Activated T-cell treated with anti-CD3 and anti-CD28 coated beads for 4 hours (primary cell): ENCODE measurements at places on chromosomes 13 and 19.

GRCh38 chr19:46791944-46792343 lies 3.5 kb upstream of the SLC1A5 start:
- no peak for DNase-seq

- no peak for DNase-seq
Measured at GRCh38 chr13:110430391-110431336, 123.6 kb downstream of the COL4A2 start.

- no peak for DNase-seq
Measured at GRCh38 chr13:52421216-52421615, 15.2 kb upstream of the THSD1 start.

DNA sequence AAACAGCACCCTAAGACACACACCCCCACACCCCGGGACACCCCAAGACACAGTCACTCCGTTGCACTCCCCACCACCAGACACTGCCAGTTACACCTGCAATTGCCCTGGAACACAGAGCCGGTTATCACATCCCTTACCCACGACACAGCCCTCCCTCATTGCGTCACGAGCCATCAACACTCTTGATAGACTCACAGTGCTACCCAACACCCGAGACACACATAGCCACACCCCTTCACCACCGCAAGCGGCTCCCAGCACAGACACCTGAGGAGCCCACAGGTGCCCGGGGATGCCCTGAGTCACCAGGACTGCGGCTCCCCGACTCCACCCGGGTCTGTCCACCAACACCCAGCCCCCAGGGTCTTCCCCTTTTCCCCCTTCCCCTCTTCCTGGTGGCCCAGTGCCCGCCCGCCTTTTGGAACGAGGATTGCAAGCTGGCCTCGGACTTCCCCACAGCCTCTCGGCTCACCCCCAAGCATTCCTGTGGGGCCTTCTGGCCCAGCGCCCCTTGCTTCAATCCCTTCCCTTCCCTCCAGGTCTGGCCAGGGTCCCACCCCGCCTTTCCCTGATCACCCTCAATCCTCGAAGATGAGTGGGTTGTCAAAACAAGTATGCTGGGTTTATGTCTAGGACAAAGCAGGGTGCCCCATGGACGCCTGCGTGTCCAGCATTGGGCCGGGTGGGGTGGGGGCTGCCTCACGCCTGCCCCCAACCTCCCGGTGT lies 1.7 kb upstream of the PTGER1 start:
- no peak for DNase-seq

DNA sequence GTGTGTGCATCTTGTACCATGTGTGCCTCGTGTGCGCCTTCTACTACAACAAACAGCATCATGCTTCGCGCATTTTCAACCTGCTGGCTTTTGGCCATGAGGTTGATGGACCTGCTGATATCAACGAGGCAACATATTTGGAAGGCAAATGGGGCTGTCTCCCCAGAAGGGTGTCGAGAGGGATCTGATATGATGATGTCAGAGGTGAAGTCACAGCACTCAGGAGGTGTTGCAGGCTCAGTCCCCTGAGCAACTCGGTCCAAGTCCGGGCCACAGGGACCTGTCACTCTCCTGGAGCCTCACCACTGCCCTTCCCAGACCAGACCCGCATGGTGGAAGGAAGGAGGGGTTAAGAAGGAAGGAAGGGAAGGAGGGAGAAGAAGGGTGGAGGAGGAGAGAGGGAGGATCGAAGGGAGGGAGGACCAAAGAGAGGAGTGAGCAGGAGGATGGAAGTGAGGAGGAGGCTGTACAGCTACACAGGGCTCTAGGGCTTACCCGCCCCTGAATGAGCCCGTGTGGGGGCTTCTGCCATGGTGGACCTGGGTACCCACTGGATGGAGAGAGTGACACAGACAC lies 6.7 kb upstream of the C13orf46 start:
- DNase-seq = no peak

GRCh38 chr13:111319998-111320911 lies at the start of gene TEX29:
Gene TEX29, plus strand, starts transcription at chr13:111320642. Its CDS starts 249 bp downstream, at chr13:111320891.
- no peak for DNase-seq

- DNase-seq = no peak
Measured at GRCh38 chr13:85974608-85975366, 175.6 kb upstream of the SLITRK6 start.

- no peak for DNase-seq
Measured at GRCh38 chr19:12982648-12983047, 12.6 kb upstream of the NFIX start.

- DNase-seq = no peak
Measured at GRCh38 chr13:31168736-31169135, 7.0 kb upstream of the HSPH1 start.

DNA sequence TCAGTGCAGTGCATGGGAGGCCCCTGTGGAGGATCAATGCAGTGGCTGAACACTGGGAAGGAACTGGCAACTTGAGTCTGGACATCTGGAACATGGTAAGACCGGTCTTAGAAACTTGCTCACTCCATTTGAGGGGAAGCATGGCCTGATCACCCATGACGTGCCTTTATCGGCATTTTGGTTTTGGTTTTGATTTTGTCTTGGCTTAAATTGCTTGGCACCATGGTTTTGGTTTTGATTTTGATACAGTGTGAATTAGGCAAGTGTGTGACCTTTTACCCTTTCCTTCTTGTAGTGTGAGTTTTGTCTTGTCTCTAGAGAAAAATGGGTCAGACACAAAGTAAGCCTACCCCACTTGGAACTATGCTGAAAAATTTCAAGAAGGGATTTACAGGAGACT lies 77.3 kb downstream of the ZNF486 start:
- no peak for DNase-seq

GRCh38 chr13:100039740-100040139 lies 49.2 kb upstream of the PCCA start:
- DNase-seq = no peak

- DNase-seq = no peak
Measured at GRCh38 chr13:36858290-36858689, 39.3 kb downstream of the RFXAP start.

DNA sequence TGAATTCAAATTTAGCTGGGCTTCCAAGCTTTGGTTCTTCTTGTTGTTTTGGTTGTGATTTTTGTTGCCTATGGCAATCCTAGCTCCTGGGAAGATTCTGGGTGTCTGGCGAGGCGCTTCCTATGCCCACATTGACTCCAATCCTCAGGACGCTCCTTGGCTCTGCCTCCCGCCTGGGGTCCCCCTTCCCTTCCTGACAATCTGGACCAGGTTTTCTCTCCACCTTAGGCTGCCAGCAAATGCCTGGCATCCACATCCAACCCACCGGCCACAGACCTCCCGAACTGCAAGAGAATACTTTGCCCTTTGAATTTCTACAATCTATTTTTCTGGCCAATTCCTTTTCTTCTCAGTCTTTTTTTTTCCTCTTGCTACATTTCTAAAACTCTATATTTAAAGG lies 186.9 kb upstream of the UBL3 start:
- no peak for DNase-seq

DNA sequence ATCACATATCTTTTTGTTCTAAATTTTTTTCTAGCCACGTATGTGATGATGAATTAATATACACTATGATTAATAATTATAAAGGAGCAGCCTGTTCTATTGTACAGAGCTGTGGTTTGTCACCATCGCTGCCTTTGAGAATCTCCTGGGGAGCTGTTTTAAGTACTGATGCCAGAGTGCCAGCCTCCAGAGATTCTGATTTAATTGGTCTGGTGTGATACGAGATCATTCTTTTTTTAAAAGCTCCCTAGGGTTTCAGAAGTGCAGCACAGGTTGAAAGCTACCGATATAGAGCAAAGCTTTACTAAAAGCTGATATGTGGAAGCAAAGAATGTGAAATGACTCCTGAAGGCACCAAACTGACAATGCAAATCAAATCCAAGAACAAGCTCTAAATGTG lies 314.7 kb downstream of the ITGBL1 start:
- no peak for DNase-seq

GRCh38 chr13:85709721-85710120 lies 89.5 kb downstream of the SLITRK6 start:
- no peak for DNase-seq

- DNase-seq = no peak
Measured at GRCh38 chr19:39596911-39597310, 5.4 kb upstream of the LGALS13 start.

GRCh38 chr13:50080911-50081678 lies 65.9 kb downstream of the KCNRG start:
- peak; percentile 28 for DNase-seq

GRCh38 chr19:38946229-38947010 lies 15.7 kb downstream of the MRPS12 start:
- no peak for DNase-seq

GRCh38 chr19:40274585-40275544 lies 10.3 kb downstream of the AKT2 start:
- DNase-seq = no peak

- DNase-seq = no peak
Measured at GRCh38 chr19:10670182-10670581, 16.0 kb downstream of the ILF3 start.

GRCh38 chr13:101515504-101515903 lies 63.0 kb downstream of the ITGBL1 start:
- DNase-seq = no peak

DNA sequence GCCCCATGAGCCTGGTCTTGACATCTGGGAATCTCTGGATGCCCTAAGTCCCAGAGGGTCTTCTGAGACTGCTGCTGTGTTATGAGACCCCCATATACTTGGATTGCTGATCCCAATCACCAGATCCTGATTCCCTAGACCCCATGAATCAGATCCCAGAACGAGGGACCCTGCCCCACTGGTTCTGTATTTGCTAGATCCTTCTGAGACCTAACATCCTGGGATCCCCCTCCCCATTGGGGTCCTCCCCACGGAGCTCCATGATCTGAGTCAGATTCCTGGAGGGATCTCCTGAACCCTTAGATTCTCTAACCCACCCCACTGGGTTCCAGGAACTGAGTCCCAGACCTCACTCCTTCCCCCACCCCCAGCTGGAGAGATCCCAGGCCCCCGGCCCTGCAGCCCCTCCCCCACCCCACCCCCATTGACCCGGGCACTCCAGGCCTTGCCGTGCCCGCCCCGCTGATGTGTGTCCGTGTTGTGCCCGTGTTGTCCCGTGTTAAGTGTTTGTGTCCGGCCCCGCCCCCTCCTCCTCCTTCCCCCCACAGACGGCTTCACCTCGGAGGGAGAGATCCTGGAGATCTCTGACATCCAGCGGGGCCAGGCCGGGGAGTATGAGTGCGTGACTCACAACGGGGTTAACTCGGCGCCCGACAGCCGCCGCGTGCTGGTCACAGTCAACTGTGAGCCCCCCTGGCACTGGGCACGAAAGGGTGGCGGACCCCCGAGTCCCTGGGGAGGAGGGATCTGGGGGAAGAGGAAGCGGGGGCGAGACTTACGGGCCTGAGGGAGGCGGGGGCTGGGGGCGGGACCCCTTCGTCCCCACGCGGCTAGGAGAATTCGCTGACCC lies 15.0 kb downstream of the IGLON5 start:
- no peak for DNase-seq

GRCh38 chr19:23558541-23558940 lies 128.5 kb downstream of the ZNF675 start:
- no peak for DNase-seq

DNA sequence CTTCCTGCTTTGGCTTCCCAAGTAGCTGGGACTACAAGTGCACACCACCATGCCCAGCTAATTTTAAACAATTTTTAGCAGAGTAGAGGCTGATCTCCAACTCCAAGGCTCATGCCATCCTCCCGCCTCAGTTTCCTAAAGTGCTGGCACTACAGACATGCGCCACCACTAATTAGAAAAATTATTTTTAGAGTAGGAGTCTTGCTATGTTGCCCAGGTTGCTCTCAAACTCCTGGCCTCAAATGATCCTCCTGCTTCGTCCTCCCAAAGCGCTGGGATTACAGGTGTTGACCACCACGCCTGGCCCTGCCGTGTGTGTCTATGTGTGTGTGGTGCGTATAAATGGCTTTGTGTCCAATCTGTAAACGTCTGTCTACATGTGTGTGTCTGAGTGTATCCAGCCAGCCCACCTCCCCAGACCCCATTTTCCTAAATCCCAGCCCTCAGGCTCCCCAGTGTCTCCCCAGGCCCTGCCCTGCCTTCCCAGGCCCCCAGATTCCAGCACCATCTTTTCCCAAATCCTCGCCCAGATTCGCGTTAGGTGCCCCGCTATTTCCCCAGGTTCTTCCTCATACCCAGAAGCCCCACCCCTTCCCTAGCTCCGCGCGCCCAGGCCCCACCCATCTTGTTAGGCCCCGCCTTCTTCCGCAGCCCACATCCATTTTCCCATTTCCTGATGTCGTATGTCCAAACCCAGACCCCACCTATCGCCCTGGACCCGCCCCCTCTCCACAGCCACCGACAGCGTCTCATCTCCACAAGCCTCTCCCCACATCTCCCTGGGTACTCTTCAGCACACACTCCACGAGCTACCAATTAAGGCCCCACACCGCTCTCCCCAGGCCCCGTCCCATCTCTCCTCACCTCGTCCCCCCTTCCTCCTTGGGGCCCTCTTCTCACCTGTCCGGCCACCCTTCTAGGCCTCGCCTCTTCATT lies 24.9 kb downstream of the SLC8A2 start:
- no peak for DNase-seq

DNA sequence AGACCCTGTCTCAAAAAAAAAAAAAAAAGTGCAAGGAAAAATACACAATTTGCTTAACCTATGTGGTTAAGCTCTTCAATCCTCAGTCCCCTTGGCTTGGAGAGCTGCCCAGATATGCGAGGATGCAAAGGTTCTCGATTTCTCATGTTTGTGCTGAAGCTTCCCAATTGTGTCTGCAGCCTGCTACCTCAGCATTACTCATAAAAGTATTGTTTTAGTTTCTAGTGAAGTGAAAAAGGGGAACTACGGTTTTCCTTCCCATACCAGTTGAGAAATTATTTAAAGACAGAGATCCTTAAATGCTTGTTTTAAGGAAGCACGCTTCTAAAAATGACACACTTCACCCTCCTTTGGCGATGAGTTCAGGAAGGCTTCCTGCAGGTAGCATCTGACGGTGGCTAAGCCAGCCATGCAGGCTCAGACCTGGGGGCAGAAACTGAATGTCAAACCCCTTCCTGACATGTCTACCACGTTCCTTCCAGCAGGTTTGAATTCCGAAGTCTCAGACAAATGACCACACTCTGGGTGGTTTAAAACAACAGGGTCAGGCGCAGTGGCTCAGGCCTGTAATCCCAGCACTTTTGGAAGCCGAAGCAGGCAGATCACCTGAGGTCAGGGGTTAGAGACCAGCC lies 47.9 kb downstream of the RUBCNL start:
- DNase-seq = no peak

- no peak for DNase-seq
Measured at GRCh38 chr13:45773236-45773635, 71.1 kb downstream of the CBY2 start.

- no peak for DNase-seq
Measured at GRCh38 chr19:43731846-43732245, 16.0 kb downstream of the IRGC start.
